ENCODE measurements at places on chromosomes 7 and 10.

DNA sequence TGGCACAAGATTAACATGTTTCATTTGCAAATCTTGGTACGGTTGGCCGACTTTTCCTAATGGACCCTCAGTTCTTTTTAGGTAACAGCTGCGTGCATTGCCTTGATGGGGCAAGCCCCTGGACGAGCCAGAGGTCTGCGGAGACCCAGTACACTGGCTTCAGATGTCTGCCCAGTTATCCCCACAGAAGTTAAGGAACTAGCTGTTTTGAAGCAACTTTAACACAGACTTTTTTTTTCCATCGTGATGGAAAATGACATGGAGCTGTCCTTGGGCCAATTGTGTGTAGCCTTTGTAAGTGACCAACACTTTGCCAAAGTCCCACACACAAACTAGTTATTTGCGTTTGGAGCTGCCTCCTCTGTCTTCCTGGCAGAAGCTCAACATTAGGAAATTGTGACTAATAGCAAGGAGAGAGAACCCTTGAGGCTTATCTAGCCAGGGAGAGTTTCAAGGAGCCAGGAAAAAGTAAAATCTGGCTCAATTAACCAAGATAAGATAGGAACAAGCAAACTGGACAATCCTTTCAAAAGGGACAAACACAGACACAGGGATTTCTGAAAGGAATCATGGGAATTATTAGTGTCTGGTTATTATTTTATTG is 99.6 kb upstream of the BMPER start:
- no peak for DNase-seq

DNA sequence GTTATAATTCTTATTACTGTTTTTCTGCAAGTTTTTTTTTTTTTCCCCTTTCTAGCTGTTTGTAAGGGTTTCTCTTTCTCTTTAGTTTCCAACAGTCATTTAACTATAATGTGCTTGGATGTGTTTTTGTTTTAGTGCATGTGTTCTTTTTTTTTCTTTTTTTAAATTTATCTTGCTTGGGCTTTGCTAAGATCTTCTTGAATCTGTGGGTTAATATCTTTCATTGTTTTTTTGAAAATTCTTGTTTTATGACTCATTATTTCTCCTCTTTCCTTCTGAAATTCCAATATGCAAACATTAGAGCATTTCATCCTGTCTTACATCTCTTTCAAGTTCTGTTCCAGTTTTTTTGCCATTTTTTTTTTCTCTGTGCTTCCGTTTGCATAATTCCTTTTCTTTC is 5.7 kb upstream of the HK1 start:
- no peak for DNase-seq

GRCh38 chr10:19889256-19889655 is 73.0 kb downstream of the PLXDC2 start:
- no peak for DNase-seq

GRCh38 chr7:54546081-54546985 is 4.2 kb downstream of the VSTM2A start:
- DNase-seq = peak; percentile 29

GRCh38 chr10:110408203-110408871 is 89.4 kb upstream of the DUSP5 start:
- DNase-seq = peak; percentile 98

DNA sequence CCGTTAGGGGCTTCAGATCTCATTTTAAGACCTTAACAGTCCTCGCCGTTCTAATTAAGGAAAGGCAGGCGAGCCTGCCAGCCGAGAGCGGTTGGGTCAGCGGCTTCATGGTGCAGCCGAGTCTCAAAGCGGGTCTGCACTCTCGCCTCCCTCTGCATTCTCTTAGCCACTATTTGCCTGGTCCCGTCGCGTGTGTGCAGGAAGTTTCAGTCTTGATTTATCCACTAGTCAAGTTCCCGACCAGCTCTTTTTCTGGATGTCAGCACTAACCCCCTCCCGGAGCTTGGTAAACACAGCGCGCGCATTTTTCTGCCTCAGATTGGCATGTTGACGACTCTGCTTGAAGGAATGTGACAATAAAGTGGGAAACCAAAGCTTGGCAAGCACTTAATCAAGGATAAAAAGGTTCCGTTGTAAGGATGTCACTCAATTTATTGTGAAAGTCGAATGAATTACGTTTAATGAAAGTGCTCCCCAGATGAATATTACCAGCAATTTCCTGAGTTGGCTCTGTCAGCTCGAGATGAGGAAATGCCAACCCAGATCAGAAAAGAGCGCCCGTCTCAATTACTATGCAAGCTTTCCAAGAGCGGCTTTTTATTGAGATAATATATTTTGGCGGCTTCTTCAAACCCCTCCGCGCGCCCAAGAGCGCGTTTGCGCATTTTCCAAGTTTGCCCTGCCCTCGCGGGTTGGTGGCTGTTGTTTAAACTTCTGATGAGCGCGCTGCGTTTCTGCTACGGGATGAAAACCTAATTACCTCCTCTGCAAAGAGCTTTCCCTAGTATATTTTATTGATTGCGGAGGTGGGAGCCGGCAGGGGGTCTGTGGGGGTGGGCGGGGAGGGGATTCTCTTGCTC is 7.9 kb downstream of the NXPH1 start:
- DNase-seq = no peak

- peak; percentile 33 for DNase-seq
Observed at GRCh38 chr7:120996333-120996987, 7.9 kb downstream of the CPED1 start.

DNA sequence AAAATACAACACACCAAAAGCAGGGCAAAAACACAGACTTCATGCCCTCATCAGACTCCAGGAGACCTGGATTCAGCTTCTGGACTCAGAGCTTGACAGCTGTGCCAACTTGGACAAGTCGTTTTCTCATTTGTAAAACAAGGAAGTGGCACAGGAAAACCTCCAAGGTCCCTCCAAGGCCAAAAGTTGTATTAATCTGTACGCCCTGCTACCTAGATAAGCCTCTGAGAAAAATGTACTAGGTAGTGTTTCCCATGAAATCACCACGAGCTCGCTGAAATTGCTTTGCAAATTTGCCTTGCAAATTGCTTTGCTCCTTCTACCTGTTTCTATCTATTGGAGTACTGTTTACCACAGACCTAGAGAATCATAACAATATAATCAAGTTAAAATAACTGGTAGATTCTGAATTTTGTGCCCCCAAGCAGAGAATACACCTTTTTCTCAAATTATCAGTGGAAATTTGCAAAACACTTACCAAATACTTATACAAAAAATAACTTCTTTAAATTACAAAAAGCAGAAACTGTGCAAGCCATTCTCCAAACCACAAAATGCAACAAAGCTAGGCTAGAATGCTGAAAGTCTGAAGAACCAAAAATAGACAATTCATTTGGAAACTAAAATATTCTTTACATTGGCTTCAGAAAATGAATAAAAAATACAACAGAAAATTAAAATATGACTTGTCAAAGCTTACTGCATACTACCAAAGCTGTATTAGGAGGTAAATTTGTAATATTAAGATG is 158.1 kb upstream of the CHST15 start:
- DNase-seq = no peak

DNA sequence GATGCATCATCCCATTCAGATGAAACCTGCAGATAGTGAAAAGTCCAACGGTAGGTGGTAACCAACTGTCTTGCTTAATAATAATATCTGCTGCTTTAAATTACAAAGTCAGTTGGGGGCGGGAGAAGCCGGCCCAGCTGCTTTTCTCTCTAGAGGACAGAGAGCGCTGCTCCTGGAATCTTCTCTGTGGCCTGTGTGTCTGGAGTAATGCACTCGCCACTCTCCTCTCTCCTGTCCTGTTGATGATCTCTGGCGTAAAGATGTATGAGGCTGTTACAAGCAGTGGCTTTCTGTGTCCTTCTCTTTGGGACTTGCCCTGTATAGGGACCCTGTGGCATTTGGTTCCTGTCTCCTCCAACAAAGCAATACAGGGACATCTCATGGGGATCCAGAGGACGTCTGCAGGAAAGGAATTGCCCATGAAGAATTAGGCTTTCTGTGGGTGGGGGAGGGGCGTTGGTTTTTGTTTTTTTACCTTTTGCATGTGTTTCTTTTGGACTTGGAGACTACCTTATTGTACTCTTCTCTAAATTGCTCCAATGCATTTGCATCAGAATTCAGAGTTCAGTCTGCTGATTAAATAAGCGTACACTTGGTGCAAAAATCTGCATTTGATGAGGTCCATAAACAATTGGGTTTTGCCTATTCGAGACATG is 231.6 kb downstream of the CELF2 start:
- DNase-seq = no peak

DNA sequence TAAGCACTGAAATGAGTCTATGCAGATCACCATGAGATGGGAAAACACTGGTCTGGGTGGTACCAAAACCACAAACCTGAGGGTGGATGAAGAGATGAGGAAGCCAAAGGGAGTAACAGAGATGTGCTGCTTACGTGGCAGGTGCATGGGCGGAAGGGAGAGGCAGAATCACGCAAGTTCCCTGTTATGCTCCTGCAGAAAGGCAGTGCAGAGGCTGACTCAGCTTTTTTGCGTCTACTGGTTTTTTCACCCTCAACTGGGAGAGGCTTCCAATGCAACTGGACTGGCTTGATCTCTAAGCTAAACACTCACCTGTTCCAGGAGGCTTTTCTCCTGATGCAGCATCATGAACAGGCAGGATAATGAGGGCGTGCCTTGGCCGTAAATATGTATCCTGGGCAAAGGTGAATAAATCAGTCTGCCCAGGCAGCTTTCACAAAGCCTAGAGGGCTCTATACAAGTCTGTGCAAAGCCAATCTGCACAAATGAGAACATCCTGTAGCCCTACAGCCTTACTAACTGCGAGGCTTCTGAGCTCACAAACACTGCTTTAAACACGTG is 95.4 kb upstream of the AFAP1L2 start:
- no peak for DNase-seq

GRCh38 chr10:114441107-114441506 is 36.8 kb upstream of the AFAP1L2 start:
- no peak for DNase-seq

DNA sequence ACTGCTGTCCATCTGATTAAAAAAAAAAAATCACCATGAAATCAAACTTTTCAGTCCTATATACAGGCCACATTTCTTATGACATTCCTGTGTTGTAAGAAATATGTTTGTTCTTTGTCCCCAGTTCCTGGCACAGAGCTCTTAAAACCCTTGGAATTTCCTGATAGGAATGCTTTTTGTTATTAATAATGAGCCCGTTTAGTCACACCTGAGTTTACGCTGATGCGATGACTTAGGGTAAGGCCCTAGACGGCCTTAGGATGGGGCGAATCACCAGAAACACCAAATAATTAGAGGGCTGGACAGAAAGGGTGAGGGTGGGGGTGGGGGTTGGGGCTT is 17.5 kb downstream of the TSPAN15 start:
- no peak for DNase-seq

GRCh38 chr10:62113680-62114079 is 155.0 kb downstream of the RTKN2 start:
- peak; percentile 78 for DNase-seq

GRCh38 chr10:21860718-21861117 is 142.8 kb downstream of the DNAJC1 start:
- no peak for DNase-seq

GRCh38 chr7:26489391-26489790 is 197.7 kb downstream of the SNX10 start:
- no peak for DNase-seq

DNA sequence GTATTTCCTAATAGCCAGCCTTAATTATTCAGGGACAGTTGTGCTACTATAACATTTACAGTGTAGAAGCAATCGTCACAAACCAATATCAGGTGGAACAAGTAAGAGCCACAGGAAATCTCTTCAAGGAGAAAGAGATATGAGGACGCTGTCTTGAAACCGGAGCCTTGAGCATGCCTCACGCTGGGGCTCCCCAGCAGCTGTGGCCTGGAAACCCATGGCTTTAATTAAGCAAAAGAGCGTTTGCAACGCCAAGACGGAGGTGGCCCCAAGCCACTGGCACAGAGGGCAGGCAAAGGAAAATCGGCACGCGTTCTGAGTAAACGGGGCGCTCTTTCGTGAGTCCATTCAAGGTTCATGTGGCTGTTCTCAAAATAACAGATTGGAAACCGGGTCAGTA is 84.4 kb downstream of the C10orf90 start:
- DNase-seq = no peak
